Stimulated activated CD8-positive, alpha-beta memory T cell treated with anti-CD3 and anti-CD28 coated beads, Interleukin-15, amount 100 ng/mL, for 4 hours (primary cell): ENCODE measurements at places on chromosomes 1 and 21.

GRCh38 chr1:91397605-91398004 lies 7.0 kb downstream of the HFM1 start:
- no peak for DNase-seq

GRCh38 chr1:232690285-232690935 lies 60.5 kb upstream of the SIPA1L2 start:
- DNase-seq: no peak

DNA sequence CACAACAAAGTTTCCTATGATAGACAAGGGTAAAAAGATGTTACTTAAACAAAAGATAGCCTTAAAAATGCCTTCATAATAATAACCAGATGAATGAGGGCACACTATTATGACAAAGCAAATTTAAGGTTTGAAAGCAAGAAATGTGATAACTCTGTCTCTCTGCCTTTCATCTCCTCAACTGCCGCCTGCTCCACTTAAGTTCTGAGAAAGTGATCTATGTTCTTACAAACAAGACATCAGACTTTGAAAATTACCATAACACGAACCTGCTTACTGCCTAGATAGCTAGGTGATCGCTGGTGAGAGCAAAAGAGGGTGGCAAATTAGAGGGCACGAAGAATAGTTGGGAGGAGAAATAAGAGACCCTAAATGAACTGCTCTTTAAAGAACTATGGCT lies 13.2 kb downstream of the C21orf91 start:
- no peak for DNase-seq

- DNase-seq: no peak
Observed at GRCh38 chr1:66437136-66437401, 96.9 kb upstream of the SGIP1 start.

- peak; percentile 94 for DNase-seq
Observed at GRCh38 chr1:62436039-62436465, 797 bp upstream of the USP1 start.

GRCh38 chr21:45367402-45368351 lies 37.3 kb upstream of the COL18A1 start:
- no peak for DNase-seq

GRCh38 chr1:12595757-12596006 lies 22.3 kb downstream of the DHRS3 start:
- no peak for DNase-seq

GRCh38 chr21:36663033-36663855 lies 35.7 kb upstream of the SIM2 start:
- DNase-seq: no peak
